ENCODE measurements at places on chromosomes 7 and 10.

GRCh38 chr7:74655324-74655723, 2.2 kb upstream of the GTF2I start:
- DNase-seq = no peak

DNA sequence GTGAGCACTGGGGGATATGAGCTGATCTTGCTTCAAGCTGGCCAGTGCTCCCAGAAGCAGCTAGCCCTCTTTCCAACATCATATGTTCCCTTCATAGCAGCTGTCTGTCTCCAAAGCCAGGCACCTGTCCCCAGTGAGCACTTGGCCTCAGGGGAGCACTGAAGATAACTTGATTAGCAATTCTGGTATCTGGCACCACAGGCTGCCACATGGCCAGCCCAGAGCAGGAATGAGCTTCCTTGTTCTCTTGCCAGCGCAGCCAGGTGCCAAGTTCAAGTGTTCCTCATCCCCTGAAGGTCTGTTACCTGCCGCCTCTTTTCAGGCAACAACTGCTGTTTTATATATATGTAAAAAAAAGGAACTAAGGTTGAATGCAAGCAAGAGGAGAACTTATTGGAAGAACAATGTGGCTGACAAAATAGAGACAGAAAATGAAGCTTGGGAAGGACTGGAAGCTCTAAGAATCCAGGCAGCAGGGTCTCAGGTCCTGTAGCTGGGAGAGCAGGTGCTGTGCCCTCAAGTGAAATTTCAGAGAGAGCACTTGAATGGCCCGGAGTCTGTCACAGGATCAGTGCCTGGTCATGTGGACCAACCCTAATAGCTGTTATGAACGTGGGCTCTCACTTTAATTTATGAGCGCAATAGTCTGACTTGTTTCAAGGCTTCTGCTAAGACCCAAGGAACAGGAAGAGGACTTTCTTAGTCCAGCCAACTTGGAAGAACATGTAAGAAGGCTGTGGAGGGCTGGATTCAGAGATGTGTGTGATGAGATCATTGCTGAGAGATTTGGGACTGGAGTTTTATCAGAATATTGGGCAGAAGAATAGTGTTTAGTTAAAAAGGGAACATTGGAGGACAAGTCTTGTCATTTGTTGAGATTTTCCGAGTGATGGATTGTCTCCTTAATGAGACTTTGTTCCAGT, 267.2 kb downstream of the GLRX3 start:
- peak; percentile 11 for DNase-seq

- DNase-seq = no peak
Observed at GRCh38 chr7:134059921-134060320, 67.2 kb upstream of the LRGUK start.

- no peak for DNase-seq
Observed at GRCh38 chr10:93077860-93078337, 4.2 kb downstream of the CYP26A1 start.

DNA sequence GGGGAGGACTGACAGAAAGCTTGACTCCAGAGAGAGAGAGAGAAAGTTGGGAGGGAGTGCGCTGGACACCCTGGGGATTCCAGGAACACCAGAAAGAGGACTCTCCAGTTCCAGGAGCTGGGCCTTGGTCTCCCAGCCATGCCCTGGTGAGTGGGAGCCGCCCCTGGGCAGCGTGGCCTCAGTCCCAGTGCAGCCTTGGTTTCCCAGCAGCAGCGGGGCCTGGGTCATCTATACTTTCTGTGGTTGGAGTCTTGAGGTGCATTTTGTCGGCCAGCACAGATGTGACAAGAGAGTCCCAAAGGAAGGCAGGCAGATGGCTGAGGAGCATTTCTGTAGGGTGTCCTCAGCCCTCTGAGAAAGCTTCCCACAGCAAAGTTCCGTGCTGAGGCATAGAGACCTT, 334.7 kb upstream of the ZNF32 start:
- no peak for DNase-seq

GRCh38 chr7:131268906-131269305, 58.8 kb upstream of the MKLN1 start:
- DNase-seq = no peak

All from NCI-H187 (cell line).